Activated naive CD8-positive, alpha-beta T cell treated with anti-CD3 and anti-CD28 coated beads, Interleukin-2, amount 50 U/mL, for 24 hours (primary cell): ENCODE measurements at places on chromosomes 5 and 9.
A peak's percentile ranks its signal among the peaks of the same experiment; 100 is the strongest.

DNA sequence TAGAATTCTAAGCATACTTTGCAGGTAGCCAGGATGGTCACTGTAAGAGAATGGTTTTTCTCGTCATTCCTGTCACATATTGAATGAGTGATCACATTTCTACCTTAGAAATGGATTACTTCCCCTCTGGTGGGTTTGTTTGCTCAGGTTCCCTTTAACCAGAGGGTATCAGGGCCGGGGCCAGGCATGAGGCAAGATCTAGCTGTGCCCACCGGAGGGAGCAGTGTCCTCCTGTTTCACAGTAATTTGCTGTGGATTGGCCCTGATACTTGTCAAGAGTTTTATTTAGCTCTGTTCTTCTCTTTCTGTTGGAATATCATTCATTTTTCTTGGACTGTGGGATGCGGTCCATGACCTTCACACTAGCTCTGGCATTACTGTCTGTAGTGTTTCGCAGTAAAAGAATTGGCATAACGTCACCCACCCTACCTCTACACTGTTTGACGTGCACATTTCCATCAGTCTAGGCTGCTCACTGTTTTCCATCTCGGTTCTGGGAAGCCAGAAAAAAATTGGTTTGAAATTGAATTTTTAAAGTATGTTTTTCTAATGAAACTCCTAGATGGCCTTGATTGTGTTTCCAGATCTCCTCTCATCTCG lies 42.4 kb upstream of the ZBED3 start:
- peak; percentile 8 for DNase-seq

DNA sequence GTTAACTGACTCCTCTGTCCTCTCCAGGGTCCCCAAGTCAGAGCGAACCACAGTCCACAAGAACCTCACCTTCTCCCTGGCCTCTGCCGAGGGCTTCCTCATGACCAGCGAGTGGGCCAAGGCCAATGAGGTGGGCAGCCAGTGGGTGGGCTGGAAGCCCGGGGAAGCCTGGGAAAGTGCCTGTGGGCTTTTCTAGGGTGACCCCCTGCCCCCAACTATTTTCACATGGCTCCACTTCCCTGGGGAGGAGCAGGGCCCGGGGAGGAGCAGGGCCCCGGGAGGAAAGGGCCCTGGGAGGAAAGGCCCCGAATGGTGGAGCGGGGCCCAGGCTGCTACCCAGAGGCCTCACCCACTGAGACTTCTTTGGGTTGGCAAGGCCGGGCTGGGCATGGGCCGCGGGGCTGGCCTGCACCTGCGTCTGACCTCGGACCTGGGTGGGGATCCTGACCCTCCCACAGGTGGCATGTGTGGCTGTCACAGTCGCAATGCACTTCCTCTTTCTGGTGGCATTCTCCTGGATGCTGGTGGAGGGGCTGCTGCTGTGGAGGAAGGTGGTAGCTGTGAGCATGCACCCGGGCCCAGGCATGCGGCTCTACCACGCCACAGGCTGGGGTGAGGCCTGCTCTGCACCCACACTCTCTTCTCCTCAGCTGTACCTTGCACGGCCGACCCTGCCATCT lies 17.9 kb downstream of the ADGRD2 start:
- no peak for DNase-seq

DNA sequence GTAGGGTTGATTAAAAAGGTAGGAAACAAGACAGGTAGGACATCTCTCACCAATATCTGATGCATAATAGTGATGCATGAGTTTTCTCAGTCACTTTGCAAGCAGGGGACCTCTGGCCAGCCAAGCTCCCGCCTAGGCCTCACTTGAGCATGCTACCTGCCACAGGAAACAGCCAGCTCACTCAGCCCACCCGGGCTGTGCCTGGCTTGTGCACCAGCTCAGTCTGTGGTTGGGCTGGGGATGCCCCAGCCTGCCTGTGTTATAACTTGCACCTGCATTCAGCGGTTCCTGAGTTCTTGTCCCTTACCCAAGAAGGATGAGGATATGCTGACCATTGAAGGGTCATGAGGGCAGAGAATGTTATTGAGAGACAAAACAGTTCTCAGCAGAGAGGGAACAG lies 172.8 kb upstream of the PLCXD3 start:
- DNase-seq = peak; percentile 2

GRCh38 chr5:39076757-39077728 lies 2.8 kb upstream of the RICTOR start:
- DNase-seq = no peak

- DNase-seq = no peak
These were observed 107.9 kb downstream of the TRIO start for GRCh38 chr5:14250748-14251701.

- DNase-seq = no peak
These were observed 7.0 kb downstream of the NR3C1 start for GRCh38 chr5:143396353-143396940.

DNA sequence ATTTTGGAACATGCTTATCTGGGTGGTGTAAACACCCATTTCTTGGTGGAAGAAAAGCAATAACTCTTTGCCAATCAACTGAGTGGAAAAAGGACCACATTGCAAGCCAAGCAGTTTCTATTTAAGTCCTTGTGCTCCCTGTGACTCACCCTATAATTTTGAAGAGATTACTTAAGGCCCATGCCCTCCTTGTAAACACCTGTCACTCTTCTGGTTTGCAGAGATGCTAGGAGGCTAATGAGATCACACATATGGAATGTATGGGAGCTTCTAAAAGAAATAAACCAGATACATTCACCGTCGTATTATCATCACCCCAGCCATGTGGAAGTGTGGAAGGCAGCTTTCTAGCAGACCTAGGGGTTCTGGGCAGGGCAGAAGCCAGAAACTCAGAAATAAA lies 337.1 kb downstream of the GADD45G start:
- DNase-seq = no peak

GRCh38 chr9:32339424-32339823 lies 45.0 kb upstream of the ACO1 start:
- no peak for DNase-seq

DNA sequence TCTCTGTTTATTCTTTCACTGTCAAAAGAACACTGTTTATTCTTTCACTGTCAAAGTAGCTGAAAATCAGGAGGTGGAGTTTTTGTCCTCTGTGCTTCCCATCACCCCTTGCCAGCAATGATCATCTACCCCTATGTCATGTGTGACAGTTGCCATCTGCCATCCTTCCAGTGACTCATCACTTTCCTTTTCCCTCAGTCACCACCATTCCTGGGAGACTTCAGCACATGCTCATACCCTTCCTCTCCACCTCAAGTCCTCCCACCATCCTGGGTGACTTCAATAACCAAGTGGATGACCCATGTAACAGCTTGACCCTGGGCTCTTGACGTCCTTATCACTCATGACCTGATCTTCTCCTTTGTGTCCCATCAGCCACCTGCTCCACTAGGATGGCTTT lies 43.3 kb upstream of the RASEF start:
- DNase-seq = no peak

- DNase-seq = peak; percentile 41
These were observed 628 bp downstream of the ATOSB start for GRCh38 chr9:35114840-35115628.

- no peak for DNase-seq
These were observed 30.4 kb downstream of the TBC1D2 start for GRCh38 chr9:98225015-98225442.

- DNase-seq = no peak
These were observed 11.7 kb downstream of the DOCK2 start for GRCh38 chr5:169648725-169649310.

DNA sequence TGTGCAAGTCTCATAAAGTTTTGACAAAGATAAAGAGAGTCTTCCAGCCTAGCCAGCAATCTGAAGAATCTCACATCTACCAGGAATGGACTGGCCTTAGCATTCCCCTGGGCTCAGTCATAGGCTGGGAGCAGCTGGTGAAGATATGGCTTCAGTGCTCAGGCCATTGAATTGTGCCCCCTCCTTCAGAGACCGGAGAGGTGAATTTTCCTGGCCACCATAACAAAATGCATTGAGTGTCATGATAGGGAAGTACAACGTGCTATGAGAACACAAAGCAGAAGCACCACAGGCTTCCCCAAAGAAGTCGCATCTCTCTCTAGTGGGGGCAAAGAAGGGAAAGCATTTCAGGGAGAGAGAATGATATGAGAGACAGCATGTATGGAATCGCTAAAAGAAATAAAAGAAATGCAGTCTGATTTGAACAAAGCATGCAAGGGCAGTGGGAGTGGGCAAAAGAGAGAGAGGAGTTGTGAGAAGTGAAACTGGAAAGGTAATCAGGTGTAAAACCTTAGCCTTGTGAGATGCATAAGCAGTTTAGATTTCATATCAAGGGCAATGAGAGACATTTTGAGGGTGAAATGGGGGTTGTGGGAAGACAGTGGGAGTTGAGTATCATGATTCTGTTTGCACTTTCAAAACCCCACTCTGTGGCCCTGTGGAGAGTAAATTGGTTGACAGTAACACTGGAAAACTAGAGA lies 57.1 kb upstream of the NMUR2 start:
- no peak for DNase-seq

GRCh38 chr9:88433583-88434255 lies 45.5 kb downstream of the SPIN1 start:
- no peak for DNase-seq

- DNase-seq = no peak
These were observed 42.5 kb upstream of the GLRX start for GRCh38 chr5:95864944-95865504.

DNA sequence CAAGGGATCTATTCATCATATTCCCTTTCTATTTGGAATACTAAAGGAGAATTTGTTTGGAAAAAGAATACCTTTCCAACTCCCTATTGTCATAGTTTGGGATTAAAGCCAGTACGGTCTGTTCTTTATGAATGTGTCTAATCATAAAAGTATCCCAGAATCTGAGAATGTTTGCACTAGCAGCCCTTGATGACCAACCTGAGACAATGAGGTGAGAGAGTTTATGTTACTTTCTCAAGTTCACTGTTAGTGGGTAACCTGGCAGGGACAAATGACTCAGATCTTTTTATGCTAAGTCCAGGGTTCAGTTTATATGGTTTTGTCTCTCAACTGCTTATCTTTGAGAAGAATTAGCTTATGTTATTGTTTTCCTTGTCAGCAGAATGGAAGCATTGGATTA lies 25.3 kb upstream of the TLR4 start:
- DNase-seq = no peak

GRCh38 chr5:174581479-174581878 lies 142.9 kb upstream of the MSX2 start:
- DNase-seq = no peak

DNA sequence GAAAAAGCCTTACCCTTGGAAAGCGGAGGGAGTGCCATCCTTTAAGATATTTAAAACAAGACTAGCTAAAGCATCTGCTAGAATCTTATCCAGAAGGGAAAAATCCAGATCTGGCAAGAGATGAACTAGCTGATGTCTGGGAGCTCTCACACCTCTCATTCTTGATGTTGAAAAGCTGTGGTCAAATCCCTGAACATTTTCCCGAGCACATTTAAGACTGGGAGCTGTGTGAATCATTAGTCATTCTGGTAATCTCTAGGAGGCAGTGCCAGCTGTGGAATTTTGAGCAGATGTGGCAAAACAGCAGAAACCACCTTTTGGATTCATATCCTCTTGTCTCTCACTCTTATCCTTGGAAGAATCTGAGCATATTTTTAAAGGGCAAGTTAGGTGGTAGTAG lies 218.0 kb downstream of the MAN2A1 start:
- no peak for DNase-seq

DNA sequence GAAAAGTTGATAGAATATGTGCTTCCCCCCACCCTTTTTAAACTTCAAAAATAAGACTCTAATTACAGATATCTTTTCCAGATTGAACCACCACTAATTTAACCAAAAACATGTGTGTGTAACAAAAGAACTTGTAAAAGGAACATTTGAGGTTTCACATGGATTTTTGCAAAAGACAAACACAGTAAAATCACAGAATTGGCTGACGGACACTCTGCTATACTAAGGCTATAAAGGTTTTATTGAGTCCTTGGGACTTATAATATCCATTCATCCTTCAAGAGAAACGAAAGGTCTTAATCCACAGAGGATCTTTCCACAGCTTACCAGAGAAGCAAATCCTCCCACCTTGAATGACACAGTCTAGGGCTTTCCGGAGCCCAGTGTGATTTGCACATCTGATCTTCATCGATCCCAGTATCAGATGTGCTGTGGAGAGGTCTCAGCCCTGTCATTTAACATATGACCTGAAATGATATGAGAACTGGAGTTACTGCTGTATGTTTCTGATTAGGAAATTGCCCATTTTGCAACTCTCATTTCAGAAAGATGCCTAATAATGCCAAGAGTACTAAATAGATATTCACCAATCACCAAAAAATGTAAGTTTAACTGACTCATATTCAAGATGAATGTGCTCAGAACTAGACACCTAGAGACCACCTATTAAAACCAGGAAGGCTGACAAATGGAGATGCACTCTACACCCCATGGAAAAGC lies 256.5 kb upstream of the FBXL7 start:
- no peak for DNase-seq

DNA sequence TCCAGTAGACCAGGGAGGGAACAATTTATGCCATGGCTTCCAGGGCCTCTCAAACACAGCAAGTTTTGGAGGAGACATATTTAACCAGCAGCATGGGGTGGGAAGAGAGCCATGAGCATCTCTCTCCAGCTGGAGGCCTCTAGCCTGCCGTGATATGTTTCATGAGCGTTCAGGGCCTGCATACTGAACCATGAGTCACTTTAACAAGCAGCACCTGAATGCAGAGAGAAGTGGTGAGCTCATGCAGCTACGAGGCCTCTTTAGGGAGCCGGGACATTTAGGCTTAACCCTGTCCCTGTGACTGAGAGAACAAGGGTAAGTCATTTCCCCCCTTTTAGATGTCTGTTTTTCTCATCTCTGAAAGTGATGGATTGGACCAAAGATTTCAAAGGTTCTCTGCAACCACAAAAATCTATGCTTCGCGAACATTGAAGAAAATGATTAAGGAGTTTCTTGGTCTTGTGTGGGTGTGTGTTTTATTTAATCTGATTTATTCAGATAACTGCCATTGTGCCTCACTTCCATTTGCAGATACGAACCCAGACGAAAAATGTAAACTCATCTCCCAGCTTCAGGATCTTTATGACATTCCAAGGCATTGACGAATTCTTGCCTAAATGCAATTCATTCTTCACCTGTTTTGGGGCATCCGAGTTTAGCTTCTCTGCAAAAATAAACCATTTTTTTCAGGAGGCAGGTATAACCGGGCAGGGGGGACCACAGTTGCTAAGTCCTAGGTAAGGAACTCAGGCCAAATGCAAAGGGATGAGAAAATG lies 157.0 kb downstream of the GABBR2 start:
- DNase-seq = no peak

GRCh38 chr5:124056326-124056990 lies 544.5 kb downstream of the CSNK1G3 start:
- no peak for DNase-seq
